ENCODE measurements at places on chromosomes 5 and 9.

- DNase-seq = no peak
Observed at GRCh38 chr9:80952363-80952922, 736.9 kb downstream of the TLE1 start.

DNA sequence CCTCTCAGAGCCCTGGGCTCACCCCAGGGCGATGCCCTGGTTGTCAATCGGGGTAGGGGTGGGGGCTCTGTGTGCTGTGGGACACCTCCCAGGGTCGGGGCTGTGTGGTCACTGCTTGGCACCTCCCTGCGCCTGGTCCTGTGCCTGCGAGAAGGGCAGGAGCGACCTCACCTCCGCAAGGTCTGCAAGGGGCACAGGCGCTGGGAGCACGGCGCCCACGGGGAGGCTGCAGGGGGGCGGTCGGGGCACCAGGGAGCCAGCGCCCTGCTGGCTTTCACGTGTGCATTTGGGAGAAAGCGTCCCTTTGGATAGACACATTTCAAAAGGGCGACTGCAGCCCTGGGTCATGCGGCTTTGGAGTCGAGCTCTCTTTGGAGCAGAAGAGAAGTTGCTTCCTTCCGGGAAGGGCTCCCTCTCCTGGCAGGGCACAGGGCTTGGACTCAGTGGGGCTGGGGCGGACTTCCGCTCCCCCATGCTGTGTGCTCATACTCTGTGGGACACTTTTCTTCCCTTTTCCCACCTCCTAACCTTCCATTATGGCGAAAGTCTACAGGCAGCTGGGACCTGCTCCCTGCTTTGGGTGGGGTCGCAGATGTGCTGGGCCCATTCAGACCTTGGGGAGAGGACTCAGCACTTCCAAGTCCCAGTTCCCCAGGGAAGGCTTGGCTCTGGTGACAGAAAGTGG lies 52.9 kb upstream of the SLC28A3 start:
- no peak for DNase-seq

DNA sequence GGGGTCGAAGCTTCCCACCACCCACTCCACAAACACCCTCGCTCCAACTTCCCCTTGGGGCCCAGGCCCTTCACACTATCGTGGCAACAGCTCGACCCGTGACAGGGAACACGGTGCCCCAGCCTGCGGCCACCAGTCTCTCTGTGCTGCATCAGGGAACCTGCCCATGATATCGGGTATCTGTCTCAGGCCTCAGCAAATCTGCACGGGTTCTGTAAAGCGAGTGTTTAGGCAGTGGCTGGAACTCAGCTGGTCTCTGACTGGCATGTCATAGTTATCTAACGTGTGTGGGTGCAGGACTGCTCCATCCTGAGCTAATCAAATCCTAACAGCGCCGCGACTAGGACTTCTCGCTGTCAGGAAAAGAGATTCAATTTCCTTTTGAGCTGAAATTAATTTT lies 42.9 kb downstream of the DBH start:
- DNase-seq = no peak

DNA sequence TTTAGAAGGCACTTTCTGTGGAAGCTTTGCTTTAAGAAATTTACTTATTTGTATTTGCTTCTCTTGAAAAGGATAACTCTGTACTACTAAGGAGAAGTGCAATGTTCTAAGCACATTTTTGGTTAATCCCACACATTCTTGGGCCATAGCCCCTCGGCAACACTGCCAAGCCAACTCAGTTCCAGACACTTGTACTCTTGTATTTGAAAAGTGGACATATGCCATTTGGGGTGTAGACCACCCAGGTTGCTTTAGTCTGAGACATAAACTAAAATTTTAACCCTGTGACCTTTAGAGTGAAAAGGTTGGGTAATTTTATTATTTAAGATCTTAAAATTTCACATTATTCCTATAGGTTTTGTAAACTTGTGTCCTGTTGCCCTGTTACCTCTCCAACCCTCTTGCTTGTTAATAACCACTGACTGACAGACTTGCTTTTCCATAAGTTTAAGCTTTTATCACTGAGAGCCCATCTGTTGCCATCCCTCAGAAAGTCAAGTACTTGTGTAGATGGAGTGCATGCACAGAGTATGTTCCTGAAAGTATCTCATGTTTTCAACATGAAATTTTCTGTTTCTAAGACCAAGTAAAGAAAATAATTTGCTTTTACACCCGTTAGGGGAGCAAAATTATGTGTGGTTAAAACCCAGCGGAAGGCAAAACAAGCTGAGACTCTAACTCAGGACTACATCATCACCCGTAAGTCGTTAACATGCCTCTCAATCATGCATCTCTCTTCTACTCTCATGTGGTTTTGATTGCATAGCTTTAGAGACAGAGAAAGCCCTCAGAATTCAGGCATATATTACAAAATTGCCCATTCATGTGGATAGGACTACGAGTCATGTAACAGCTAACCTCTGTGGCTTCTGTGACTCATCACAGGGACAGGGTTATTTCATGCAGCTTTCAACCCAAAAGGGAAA lies 117.3 kb downstream of the GDNF start:
- DNase-seq = no peak

DNA sequence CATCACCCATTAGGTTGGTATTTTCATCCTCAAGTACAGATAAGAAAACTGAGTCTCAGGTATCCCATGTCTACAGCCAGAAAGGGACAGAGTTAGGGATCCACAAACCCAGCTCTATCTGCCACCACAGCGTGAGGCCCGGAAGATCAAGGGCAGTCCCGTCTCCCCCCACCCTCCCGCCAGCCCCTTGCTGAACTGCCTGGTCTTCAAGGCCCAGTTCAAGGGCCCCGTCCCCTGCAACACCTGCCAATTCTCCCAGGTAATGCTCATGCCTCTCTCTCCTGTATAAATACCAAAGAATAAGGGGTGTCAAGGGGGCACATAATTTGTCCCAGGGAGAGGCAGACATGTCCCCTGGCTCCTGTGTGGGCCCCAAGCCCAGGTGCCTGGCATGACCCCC lies 50.7 kb downstream of the AK8 start:
- no peak for DNase-seq

DNA sequence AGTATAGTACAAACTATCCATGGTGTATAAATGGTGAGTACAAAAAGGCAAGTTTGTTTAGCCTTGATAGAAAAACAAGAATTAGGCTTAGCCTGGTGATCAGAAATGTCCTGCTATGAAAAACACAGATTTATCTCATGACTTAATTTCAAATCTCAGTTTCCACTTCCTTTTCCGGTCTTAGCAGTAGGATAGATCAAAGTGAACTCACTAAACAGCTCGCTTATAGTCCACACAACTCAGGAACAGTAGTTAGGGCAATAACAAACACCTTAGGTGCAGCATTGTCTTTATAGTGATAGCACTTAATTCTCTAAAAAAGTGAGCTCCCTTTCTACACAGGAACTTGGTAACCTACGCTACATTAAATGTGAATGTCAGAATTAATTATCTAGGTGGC lies 11.4 kb downstream of the GOLGA1 start:
- no peak for DNase-seq

DNA sequence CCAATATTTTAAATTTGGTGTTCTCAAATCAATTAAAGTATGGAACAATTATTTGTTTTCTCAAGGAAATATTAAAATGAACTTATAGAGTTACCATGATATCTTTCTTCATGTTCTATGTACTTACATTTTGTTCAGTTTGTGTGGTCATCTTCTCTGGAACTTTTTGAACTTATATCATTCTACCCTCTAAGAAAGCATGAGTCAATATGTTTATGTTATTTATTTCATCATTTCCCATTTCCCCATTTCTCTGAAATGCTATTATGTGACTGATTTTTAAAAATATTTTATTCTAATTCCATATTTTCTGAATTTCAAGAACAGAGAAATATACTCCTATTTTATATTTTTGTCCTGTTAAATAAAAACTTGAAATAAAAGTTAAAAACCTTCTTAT lies 123.5 kb upstream of the ACOT12 start:
- DNase-seq = no peak

DNA sequence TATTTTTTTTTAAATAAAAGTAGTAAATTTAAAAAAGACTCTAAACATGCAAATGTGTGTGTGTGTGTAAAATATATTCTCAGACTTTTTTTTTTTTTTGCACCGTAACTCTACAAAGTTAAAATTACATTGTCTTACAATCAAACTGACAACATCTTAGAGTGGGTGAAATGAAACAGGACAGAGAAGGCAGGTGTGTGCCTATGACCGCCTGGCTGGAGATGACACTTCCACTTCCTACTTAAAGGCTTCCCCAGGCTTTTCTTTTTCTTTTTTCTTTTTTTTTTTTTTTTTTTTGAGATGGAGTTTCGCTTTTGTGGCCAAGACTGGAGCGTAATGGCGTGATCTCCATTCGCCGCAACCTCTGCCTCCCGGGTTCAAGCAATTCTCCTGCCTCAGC lies 2.7 kb upstream of the AK1 start:
- DNase-seq = no peak

DNA sequence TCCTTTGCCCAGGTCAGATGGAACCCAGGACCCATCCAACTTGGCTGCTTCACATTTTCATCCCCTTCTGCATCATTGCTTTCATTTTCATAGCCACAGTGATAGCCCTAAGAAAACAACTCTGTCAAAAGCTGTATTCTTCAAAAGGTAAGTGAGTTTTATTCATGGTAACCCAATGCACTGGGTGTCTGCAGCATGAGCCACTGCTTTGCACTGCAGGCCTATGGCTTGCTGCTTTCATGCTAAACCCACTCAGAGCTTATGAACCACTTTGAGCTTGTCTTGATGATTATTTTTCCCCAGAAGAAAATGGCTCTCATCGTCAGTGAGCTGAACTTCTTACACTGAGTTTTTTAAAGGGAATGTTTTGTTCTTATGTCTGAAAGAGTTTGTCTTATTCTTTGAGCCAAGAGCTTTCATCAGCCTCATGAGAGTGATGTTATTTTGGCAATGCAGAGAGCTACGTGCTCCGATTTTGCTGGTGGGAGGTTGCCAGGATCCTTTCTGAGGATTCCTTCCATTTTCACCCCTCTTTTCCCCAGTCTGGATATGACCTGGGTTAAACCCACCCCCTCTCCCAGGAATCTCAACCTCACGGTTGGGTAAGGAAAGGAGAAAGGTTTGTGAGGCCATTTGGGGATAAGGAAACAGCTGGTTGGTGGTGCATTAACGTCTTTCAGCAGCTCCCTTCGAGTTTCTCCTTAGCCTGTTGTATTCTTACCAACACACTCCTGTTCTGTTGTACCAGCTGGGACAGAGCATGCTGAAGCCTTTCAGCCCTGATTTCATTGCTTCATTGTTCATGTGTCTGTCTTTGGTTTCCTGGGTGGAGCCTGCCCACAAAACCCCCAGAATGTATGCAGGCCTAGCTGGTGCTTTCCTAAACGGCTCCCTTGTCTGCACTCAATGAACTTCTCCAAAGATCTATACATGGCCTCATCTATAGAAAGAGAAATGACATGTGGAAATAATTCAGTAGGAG lies 47.6 kb downstream of the PDCD1LG2 start:
- no peak for DNase-seq

DNA sequence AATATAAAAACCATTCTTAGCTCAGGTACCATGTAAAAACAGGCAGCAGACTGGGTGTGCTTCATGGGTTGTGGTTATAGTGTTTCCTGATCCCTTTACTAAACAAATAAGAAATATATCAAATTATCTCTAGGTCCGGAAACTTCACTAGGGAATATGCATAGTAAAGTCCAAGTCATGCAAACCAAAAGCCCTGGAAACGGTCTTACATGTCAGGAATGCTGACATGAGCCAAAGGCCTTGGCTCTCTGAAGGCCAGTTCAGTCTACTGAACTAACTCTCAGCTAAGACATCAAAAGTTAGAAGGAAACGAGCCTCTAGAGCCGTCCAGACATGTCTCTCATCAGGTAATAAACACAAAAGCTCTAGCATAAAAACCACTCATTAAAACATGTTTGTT lies 778.9 kb upstream of the ZNF608 start:
- DNase-seq = no peak

- DNase-seq = no peak
Observed at GRCh38 chr9:27356446-27356845, 59.5 kb upstream of the EQTN start.

DNA sequence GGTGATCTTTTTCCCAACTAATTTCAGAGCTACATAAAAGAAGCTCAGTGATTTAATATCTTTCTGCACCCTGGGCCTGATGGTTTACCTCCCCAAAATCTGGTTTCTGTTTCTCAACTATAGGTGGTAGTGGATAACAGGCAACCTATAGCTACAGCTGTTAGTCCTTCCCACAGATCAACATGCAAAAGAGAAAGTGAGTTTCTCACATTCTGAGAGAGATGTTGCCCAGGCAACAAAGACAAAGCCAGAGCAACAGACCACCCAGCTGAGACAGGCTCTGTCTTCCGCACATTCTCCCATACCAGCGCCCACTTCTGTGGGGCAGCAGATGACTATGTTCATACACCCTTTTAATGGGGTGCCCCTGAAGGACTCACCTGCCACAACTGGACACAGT lies 40.7 kb upstream of the PPP2R2B start:
- DNase-seq = no peak

DNA sequence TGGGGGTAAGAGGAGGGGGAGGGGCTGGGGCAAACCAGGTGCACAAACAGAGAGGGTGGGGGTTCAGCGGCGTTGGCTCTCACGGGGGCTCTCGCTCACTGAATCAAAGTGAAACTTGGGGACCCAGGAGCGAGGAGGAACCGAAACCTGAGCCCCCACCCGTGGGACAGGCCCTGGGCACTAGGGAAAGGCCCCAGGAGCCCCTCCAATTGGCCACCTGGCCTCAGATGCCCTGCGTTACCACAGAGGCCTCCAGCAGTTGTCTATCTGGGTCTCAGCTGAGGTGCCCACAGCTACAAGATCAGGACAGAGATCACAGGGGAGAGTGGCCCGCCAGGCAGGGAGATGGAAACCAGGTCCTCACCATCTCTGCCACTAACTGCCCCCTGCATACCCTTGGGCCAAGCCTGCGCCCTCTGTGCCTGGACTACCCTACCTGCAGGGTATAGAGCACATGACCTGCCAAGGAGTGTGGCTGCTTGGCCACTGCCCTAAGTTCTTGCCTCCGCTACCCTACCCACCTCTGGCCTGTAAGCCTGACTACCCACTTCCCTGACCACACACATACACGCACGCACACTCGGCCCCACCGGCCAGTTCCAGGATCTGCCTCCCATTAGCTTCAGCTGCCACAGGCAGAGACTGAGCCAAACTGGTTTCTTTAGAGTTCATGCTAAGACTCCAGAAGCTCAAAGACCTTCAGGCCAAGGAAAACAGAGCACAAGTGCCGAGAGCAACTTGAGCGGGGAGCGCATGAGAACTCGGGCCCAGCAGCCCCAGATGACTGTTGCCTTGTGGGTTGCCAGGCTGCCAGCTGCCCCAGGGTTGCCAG lies 39.9 kb downstream of the PAX5 start:
- DNase-seq = peak; percentile 90

GRCh38 chr9:97564291-97565175 lies 63.1 kb downstream of the TMOD1 start:
- no peak for DNase-seq

All from Peyer's patch (tissue), 4 donors.